DND-41 (cell line): ENCODE measurements at places on chromosomes 3 and 15.

GRCh38 chr3:139421040-139421439, 31.6 kb upstream of the COPB2 start:
- no peak for DNase-seq

- no peak for DNase-seq
Observed at GRCh38 chr15:99053380-99054024, 45.9 kb upstream of the PGPEP1L start.

DNA sequence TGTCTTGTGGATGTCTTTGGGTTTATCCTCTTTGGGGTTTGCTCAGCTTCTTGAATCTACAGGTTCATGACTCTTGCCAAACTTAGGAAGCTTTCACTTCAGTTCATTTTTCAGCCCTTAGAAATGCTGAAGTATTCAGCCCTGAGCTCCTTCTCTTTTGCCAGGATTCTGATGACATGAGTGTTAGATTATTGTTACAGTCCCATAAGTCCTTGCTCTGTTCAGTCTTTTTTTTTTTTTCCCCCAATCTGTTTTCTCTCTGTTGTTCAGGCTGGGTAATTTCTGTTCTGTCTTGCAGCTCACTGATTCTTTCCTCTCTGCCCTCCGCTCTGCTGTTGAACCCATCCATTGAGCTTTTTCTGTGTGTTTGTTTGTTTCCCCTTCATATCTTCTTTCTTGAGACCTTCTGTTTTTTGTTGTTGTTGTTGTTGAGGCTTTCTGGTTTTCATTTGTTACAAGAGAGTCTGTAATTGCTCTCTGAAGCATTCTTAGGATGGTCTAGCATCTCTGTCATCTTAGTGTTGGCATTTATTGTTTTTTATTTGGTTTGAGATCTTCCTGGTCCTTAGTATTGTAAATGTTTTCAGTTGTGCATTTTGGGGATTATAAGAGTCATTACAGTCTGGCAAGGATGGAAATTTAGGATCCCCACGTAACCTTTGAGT, 18.4 kb downstream of the LRCH3 start:
- DNase-seq, result no peak

DNA sequence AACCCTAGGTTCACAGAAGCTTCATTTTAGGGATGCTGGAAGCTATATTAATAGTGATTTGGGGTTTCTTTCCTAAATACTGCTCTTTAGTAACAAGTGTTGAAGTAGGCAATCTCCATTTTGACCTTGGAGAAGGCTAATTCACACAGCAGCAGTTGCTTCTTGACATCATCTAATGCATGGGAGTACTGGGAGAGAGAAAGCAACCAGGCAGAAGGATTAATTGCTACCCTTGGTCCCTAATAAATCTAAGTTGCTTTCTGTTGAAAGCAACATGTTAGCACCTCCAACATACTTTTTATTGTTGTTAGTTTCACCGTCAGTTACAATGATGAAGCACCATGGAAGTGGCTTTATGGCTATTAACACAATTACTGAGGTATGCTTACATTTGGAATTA, 96.2 kb downstream of the ADAMTS9 start:
- DNase-seq, result no peak

DNA sequence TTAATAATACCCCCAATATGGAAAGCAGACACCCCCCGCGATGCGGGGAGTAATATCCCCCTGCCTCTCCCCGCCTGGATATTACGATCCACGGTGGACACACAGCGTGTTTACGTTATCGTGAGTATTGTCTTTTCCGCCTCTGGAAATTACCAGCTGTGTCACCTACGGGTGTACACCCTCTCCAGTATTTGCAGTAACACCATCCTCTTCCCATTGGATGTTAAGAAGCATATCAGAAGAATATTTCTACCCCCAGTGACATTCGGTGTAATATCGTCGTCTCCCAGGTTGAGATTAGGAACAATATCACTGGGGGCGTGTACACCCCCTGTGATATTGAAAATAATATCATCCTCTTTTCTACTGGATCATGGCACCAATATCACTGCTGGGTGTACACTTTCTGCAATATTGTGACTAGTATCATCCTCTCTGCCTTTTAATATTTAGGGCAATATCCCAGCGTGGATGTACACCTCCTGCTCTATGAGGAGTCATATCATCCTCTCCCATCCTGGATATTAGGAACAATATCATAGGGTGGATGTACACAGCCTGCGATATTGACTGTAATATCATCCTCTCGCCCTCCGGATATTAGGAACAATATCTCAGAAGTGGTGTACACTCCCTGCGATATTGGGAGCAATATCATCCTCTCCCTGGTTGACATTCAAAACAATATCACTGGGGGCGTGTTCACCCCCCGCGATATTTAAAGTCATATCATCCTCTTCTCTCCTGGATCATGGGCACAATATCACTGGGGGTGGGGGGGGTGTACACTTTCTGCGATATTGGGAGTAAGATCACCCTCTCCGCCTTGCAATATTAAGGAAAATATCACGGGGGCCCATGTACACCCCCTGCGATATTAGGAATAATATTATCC, 20.3 kb upstream of the BMF start:
- no peak for DNase-seq

DNA sequence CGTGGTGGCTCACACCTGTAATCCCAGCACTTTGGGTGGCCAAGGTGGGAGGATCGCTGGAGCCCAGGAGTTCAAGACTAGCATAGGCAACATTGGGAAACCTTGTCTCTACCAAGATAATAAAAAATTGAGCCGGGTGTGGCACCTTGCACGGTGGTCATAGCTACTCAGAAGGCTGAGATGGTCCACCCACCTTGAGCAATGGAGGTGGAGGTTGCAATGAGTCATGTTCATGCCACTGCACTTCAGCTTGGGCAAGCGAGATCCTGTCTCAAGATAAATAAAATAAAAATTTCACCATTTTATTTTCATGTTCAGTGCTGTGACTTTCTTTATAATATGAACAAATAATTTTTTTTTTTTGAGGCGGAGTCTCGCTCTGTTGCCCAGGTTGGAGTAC, 12.5 kb downstream of the MAPK6 start:
- DNase-seq, result no peak

- no peak for DNase-seq
Observed at GRCh38 chr3:33791477-33792166, 6.8 kb upstream of the PDCD6IP start.

GRCh38 chr15:83063551-83063950, 3.5 kb downstream of the BTBD1 start:
- no peak for DNase-seq

DNA sequence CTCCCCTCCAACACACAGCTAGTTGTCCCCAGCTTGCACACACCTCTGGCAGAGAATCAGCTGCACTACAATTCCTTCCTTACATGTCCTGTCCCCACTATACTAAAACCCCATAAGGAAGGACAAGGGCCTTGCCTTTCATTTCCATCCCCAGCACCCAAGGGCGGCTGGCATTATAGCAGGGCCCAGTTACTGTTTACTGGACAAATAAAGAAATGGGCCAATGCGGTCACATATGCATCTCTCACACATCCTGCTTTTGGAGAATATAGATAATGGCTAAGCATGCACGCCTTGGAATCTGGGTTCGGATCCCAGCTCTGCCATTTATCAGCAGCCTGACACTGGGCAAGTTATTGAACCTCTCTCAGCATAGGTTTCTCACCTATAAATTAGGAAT, 99.1 kb downstream of the DAPK2 start:
- DNase-seq, result no peak

- DNase-seq, result no peak
Observed at GRCh38 chr3:53129344-53129743, 891 bp downstream of the RFT1 start.

DNA sequence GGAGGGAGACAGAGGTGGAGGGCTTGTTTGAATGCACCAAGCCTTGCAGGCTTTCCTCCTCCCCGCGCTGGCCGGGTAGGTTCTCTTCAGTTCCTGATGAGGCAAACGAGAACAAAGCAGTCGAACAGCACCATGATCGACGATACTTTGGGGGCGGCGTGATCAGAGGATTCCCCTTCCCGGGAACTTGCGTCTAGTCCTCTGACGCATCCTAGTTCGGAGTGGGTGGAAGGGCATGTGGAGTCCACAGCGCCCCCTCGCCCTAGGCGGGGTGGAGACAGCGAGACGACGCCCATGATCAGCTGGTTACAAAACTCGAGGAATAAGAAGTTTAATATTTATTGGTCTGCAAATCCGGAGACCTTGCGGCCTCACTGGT, 452 bp upstream of the SV2B start:
- DNase-seq, result no peak

- DNase-seq, result no peak
Observed at GRCh38 chr3:115857518-115858136, 234.3 kb downstream of the GAP43 start.

- peak; percentile 8 for DNase-seq
Observed at GRCh38 chr15:45790325-45790943, 155.6 kb downstream of the SQOR start.

DNA sequence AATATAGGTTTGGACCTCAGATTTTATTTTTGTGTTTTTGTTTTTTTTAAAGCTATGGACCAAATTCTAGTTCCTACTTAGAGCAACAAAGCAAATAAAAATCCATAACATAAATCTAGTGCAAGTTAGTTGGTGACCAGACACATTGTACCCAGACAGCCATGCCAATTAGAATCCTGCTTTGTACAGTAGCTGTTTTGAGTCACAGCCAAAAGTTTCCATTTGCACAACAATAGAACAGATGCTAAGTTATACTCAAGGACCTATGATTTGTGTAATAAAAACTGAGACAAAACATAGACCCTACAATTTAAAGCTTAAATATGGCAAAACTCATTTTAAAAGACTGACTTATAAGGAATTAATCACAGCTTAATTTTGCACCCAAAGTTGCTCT, 513.1 kb upstream of the CBLB start:
- no peak for DNase-seq

- DNase-seq, result no peak
Observed at GRCh38 chr3:88298189-88298588, 148.4 kb downstream of the C3orf38 start.

GRCh38 chr3:87317779-87318178, 41.4 kb upstream of the POU1F1 start:
- no peak for DNase-seq

- DNase-seq, result no peak
Observed at GRCh38 chr3:59992578-59992977, 942.8 kb upstream of the CFAP20DC start.

GRCh38 chr3:69938061-69938460, 61.5 kb upstream of the SAMMSON start:
- no peak for DNase-seq

GRCh38 chr15:90058308-90058707, 44.0 kb downstream of the IDH2 start:
- no peak for DNase-seq

- no peak for DNase-seq
Observed at GRCh38 chr15:48427479-48427878, 96.2 kb downstream of the DUT start.

DNA sequence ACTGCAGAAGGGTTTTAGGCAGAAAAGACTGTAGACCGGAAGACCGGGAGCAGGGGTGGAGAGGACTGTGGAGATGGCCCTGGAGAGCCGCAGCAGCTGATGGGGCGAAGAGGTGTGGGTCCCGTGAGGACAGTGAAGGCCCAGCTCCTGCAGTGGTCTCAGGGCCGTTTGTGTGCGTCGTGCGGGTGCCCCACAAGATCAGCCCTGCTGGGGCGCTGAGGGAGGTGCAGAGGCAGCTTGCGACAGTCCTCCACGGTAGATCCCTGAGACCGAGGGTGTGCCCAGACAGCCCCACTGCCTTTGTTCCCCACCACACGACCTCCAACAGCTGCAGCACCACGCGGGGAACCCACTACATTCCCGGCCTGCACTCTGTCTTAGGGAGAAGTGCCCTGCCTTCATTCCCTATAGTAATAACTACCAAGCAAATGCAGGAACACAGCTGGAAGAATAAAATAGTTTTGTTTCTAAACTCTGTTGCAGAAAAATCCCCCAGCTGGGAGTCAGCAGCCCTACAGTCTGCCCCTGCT, 19.0 kb upstream of the CRABP1 start:
- no peak for DNase-seq

- no peak for DNase-seq
Observed at GRCh38 chr3:188574885-188575284, 420.9 kb downstream of the LPP start.

- peak; percentile 72 for DNase-seq
Observed at GRCh38 chr3:30664884-30665283, 58.5 kb downstream of the TGFBR2 start.

- DNase-seq, result no peak
Observed at GRCh38 chr3:104040896-104041295, 1325.8 kb upstream of the ALCAM start.

- no peak for DNase-seq
Observed at GRCh38 chr15:40111888-40112287, 3.2 kb upstream of the BMF start.

GRCh38 chr3:195913382-195913781, 5.0 kb upstream of the TNK2 start:
- DNase-seq, result no peak

DNA sequence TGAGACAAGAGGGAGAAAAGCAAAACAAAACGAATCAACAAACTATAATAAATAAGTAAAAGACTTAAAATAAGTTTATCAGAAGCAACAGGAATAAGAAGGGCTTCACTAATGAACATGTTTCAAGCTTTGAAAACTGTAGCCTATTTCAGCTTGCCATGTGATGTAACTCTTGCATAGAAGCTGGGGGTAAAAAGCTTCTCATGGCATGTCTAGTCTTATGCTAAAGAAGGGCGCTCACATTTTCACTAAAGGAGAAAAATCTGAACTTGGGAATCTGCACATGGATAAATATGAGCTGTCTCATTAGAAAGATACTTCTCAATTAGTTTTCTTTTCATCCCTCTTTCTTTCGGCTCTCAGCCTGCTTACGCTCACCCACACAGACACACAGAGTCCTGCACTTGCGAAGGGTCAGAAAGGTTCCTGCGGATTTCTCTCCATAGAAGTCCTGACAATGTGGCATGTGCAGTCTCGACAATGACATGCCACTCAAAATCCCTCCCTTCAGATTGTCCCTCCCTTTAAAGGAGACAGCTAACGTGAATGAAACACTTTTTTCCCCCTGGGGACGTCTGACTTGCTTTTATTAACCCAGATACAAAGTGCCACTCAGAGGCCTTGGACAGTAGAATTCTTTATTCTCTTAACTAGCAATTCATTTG, 568.9 kb upstream of the NR2F2 start:
- no peak for DNase-seq

DNA sequence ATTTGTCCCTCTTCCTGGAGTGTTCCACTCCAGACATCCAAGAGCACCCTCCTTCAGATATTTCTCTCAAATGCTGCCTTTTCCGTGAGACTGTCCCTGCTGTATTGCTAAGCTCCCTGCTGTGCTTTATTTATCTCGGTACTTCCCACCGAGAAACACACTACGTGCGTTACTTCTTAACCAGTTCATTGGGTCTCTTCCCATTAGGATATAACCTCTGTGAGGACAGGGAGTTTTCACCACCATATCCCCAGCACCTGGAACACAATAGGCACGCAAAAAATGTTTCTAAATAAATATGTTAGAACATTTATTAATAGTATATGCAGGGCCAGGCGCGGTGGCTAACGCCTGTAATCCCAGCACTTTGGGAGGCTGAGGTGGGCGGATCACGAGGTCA, 308.7 kb upstream of the IL12A start:
- DNase-seq, result no peak

GRCh38 chr3:68403741-68404140, 528.6 kb downstream of the TAFA4 start:
- DNase-seq, result no peak
